Breast epithelium (tissue), 4 donors: ENCODE measurements at places on chromosomes 16 and 17. TPM values are rescaled to one million over a fixed set of nuclear protein-coding genes. Genes with fewer than 3 reads are reported as not detected.

DNA sequence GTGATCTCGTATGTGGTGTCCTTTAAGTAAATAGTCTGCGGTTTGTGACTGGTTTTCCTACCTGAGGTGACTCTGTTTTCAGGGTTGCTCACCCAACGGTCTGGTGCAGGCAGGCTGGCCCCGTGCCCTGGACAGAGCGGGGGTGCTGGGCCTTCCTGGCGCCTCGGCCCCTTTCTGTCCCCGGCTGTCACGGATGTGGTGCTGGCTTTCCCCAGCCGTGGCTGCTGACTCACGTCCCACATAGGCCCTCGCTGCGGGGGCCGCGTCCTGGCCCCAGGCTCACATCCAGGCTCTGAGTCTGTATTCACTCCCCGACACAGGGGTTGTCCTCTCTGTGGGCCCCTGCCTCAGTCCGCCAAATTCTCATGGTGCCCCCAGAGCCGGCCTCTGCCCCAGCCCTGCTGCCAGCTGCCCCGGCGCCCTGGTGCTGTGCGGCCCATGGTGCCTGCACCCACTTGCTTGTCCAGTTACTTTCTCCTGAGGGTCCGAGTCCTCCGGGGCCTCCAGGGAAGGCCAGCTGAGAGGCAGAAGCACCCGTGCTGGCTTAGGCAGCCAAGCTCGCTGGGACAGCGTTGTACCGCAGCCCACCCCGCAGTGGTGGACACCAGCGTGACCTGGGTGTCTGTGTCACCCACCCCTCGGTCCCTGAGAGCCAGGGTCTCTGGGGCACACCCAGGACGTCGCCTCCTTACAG lies 5.9 kb downstream of the CHMP6 start:
- no peak overlapping the region for H3K27ac ChIP-seq
- H3K27me3 ChIP-seq = no peaks in the 10 kb centered on the region
- no peak for DNase-seq
- peaks cover 12% of the 10 kb centered on the region for H3K36me3 ChIP-seq
- no peaks in the 10 kb centered on the region for H3K4me1 ChIP-seq
- no peak overlapping the region for H3K4me3 ChIP-seq

DNA sequence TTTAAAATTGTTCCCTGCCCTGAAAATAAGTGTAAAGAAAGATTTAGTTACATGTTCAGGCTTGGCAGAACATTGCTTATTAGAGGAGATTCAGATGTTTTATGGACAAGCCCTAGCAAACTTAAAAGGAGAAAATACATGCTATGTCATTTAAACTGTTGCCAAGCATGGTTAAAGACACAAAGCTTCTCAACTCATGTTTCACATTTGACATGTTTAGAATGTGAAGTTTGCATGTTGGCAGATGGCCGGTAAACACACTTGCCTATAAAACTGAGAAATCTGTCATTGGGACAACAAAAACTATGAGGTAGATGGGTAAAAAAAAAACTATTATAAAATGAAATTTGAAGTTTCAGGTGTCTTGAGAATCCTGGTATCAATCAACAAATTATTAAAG lies 5.8 kb downstream of the KRTAP29-1 start:
- H3K36me3 ChIP-seq = no peaks in the 10 kb centered on the region
- no peaks in the 10 kb centered on the region for H3K4me1 ChIP-seq
- DNase-seq = no peak
- H3K27ac ChIP-seq = no peak overlapping the region

DNA sequence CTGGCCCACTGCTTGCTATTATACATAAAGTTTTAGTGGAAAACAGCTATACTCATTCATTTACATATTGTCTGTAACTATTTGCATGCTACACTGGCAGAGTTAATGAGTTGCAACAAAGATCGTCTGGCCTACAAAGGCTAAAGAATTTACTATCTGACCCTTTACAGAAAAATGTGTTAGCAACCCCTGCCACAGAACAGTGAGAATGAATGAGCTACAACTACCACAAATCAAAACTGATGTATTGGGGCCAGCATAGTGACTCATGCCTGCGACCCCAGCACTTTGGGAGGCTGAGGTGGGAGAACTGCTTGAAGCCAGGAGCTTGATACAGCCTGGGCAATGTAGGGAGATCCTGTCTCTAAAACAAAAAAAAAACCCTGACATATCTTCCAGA lies 92.7 kb downstream of the MYH11 start:
- H3K27me3 ChIP-seq = no peaks in the 10 kb centered on the region
- no peak overlapping the region for H3K27ac ChIP-seq
- H3K36me3 ChIP-seq = no peaks in the 10 kb centered on the region
- no peak overlapping the region for H3K4me3 ChIP-seq

TNFSF12 gene
- total RNA-seq = 65.3 TPM

FN3K gene
- total RNA-seq = 4.5 TPM

CDH11 gene
- total RNA-seq = 41.8 TPM
